Endothelial cell of umbilical vein (primary cell): ENCODE measurements at places on chromosomes 16 and 17. TPM values are rescaled to one million over a fixed set of nuclear protein-coding genes. Genes with fewer than 3 reads are reported as not detected.

GRCh38 chr16:17350207-17350606 lies 120.6 kb downstream of the XYLT1 start:
- no peak for DNase-seq

- no peak for DNase-seq
These were observed 17.0 kb downstream of the FAM117A start for GRCh38 chr17:49746791-49747490.

DNA sequence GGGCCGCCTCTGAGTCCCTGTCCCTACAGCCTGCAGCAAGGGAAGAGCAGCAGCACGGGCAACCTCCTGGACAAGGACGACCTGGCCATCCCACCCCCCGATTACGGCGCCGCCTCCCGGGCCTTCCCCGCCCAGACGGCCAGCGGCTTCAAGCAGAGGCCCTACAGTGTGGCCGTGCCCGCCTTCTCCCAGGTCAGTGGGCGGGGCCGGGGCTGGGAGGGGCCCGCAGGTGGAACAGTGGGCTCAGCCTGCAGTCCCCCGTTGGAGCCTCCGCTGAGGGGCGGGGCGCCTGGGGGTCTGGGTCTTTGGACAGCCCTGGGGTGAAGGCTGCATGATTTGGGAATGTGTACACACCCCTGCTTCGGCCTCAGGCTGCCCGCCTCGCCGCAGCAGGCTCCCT lies 58.6 kb upstream of the PVALEF start:
- no peak for DNase-seq

DNA sequence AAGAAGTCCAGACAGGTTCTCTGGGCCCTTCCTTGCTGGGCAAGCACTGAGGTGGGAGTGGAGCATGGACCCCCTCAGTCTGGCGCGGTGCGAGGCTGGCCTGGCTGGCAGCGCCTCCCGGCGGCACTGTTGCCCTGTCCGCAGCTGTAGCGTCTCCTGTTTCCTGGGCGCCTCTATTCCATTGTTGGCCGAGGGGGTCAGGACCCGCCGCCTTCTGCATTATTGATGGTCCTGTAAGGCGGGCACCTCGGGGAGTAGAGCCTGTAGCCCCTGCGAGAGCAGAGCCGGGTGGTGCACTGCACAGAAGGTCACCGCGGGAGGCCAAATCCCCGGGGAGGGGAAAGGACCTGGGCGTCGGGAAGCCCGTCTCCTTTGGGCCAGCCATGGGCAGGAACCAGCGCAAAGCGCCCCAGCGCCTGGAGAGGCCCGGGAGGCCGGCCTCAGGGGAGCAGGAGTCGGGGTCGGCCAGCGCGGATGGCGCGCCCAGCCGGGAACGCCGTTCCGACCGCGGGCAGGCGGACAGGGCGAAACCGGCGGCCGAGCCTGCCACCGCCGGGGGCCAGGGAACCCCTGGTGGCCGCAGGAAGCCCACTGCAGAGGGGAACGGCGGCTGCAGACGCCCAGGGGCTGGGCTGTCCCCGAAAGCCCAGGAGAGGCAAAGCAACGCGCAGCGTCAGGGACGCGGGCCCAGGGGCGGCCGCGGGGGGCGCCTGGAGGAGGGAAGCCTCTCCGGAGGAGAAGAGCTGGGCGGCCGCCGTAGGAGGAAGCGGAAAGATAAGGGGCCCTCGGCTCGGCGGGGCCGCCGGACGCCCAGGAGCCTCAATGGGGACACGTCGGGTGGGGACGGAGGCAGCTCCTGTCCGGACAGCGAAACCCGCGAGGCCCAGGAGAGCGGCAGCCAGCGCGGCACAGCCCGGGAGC lies at the start of gene MYO15B:
TSS of gene MYO15B (plus strand) at position 126 of the 921 bp plus-strand sequence. CDS start at position 384, 258 bp downstream.
- peak; percentile 40 for DNase-seq

GRCh38 chr17:54771409-54771915 lies 129.2 kb upstream of the TOM1L1 start:
- DNase-seq = no peak

DNA sequence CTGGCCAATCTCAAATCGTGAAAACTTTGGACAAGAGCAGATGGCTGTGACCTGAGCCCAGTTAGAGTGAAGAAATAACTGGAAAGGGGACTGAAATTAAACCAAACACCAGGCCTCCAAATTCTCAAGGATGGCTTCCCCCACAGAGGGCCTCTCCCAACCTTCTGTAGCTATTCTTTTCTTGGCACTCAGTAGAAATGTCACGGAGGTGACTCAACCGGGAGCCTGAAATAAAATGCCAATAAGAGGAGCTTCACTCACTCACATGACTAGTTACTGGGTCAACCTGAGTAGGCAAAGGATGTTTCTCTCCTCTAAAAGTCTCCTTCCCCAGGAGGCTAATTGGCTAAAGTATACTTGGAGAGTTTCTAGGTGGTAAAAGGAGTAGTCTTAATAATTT lies 230.7 kb downstream of the MAF start:
- DNase-seq = no peak

DNA sequence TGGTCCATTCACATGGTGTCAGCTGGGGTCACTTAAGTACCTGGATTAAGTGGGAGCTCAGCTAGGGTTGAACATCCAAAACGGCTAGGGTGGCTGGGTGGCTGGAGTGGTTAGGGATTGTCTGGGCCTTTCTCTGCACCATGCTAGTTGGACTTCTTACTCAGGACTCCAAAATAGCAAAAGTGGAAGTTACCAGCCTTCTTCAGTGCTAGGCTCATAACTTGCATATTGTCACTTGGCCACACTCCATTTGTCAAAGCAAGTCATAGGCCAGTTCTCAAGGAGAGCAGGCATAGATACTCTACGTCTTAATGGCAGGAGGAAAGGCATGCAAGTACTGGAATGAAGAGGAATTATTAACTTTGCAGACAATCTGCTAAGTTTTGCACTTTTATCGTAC lies 69.7 kb downstream of the ESRP2 start:
- no peak for DNase-seq

GRCh38 chr17:35116845-35117244 lies 2.8 kb downstream of the RAD51D start:
- DNase-seq = no peak

- DNase-seq = no peak
These were observed 48.3 kb downstream of the ARHGAP23 start for GRCh38 chr17:38476549-38476948.

DNA sequence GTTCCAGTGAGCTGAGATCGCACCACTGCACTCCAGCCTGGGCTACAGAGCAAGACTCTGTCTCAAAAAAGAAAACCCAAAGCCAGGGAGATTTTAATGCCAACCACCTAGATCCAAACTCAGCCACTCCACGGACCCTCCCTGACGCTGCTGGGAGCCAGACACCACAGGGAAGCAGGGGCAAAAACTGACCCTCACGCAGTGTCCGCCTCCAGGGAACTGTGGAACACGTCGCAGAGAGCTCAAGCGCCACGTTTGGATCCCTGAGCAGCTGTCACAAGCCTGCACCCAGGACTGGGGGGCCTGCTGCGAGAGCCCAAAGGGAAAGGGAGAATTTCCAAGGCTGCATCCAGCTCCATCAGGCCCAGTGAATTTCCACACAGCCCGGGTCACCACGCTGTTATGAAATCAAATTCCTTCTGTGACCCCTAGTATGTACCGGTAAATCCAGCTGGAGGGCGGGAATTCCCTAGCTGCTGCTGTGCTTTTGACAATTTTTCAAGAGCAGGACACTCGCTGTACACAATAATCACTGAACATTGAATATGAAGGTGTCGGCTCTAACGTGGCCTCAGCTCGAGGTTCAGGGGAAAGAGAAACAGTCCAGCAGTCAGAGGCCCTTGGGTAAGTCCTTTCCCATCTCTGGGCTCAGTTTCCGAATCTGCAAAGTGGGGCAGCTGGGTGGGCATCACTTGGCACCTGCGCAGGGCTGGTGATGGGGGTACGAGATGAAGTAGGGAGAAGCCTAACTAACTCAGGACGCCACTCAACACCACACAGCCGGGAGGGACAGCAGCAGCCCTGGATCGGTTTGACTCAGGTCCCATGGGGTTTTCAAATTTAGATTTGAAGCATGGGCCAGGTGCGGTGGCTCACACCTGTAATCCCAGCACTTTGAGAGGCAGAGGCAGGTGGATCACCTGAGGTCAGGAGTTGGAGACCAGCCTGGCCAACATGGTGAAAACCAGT lies 8.6 kb downstream of the CARHSP1 start:
- peak; percentile 34 for DNase-seq

DNA sequence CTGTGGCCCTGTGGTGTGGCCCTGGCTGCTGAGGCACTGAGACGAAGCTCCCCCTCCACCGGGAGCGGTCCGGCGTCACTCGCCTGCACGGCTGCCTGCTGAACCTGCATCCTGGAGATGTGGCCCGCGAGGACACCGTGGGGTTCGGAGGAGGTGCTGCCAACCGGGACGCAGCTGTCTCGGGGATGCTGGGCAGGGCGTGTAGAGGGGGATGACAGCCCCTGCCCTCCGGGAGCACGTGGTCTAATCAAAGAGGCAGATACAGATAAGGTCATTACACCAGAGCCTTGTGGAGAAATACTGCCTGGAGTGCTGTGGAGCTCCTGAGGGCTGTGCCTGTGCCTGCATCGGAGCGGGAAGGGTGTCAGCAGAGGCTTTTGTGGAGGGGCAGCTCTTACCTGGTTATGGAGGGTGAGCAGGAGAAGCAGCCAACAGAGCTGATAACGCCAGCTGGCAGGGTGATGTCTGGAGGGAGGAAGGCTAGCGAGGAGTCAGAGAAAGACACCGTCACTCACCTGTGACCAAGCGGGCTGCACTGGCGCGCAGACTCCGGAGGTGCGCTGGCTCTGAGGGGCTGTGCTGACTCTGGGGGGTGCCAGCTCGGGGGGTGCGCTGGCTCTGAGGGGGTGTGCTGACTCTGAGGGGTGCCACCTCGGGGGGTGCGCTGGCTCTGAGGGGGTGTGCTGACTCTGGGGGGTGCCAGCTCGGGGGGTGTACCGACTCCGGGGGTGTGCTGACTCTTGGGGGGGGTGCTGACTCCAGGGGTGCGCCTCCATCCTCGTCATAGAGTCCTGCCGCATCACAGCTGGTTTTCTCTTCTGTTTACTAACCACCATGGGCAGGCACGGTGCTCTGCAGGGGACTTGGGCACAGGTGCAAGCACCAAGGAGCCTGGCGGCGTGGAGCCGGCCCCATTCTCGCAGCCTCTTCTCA lies 104.7 kb upstream of the CHMP6 start:
- DNase-seq = no peak

GRCh38 chr17:79038545-79039135 lies 14.7 kb downstream of the C1QTNF1 start:
- DNase-seq = no peak

GRCh38 chr16:81273223-81273950 lies 34.9 kb downstream of the BCO1 start:
- DNase-seq = no peak

DNA sequence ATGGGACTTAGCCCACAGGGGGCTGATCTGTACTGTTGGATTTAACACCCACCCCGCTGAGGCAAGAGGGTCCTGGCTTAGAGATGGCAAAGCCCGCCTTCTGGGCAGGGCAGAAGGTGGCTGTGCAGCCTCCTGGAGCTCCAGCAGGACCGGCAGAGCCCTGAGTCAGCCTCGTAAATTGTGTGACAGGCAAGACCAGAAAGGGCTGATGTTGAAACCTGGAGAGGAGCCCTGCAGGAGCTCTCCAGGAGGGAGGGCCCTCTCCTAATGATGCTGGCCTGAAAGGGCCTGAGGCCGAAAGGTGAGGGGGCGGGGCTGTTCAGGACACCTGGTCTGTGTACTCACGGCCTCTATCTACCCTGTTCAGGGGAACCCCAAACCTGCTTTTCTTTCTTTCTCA lies 22.5 kb upstream of the MYO15B start:
- DNase-seq = no peak

GRCh38 chr16:27840311-27841060 lies 223.0 kb downstream of the GSG1L start:
- no peak for DNase-seq

GRCh38 chr17:82248815-82249674 lies 20.2 kb downstream of the SLC16A3 start:
- no peak for DNase-seq

DNA sequence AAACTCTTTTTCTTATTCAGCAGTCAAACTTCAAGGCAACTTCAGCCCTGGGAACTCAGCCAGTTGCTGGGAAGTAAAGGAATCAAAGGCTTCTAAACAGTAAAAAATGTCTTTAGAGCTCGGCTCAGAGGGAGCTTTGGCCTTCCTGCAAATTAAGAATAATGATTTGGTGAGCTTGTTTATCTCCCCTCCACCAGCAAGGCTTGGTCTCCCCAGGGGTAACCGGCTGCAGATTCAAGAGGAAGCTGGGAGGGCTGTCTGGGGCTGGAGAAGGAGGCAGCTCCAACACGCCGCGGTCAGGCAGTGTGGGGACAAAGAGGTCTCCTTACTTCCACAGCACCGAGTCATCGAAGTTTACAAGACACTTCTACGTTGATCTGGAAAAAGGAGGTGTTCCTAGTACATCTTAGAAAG lies 17.7 kb upstream of the DOC2B start:
- peak; percentile 50 for DNase-seq

DNA sequence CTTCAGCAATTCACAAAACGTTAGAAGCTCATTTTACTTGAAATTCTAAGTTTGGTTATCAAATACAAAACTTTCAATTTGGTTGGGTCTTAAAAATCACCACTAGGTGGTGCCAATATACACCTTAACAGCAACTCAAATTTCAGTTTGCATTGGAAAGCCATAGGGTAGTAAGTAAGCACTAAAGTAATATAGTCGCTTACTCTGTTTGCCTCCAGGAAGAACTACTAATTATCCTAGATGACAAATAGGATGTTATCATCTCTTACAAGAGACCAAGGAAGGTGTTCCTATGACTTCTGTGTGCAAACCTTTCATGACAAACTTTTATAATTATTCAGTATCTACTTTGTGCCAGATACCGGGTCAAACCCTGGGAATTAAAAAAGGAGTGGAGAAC lies 93.3 kb downstream of the MYO1D start:
- DNase-seq = peak; percentile 75

DNA sequence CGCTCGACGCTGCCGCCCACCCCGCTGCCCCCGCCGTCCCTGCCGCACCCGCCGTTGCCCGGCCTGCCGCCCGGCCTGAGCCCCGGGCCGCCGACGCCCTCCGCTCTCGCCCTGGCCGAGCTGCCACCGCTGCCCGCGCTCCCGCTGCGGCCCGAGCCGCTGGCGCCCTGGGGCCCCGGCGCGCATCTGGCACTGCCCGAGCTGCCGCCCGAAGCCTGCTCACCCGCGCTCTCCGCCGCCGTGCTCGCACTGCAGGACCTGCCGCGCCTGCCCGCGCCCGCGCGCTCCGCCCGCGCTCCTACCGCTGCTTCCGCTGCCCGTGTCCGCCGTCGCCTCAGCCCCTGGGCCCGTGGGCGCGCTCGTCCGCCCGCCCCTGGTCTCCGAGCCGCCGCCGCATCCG lies 8.4 kb upstream of the CLDN9 start:
- no peak for DNase-seq

GRCh38 chr16:228151-228851 lies 948 bp downstream of the LUC7L start:
- DNase-seq = no peak

Gene TEX14
- total RNA-seq = not detected in 2 replicates

Gene STH
- not detected in 2 replicates for total RNA-seq

Gene RAC3
- 34.1 and 35.4 TPM in 2 replicates for total RNA-seq

Gene LDHD
- total RNA-seq = not detected in 2 replicates

Gene KRT25
- total RNA-seq = not detected in 2 replicates

Gene TSNAXIP1
- 0.95 and 1.0 TPM in 2 replicates for total RNA-seq

Gene MT1F
- total RNA-seq = 1.4 and 2.6 TPM in 2 replicates

Gene ADAD2
- total RNA-seq = not detected in 2 replicates
